ENCODE measurements at places on chromosomes 5 and 9.
A peak's percentile ranks its signal among the peaks of the same experiment; 100 is the strongest.

DNA sequence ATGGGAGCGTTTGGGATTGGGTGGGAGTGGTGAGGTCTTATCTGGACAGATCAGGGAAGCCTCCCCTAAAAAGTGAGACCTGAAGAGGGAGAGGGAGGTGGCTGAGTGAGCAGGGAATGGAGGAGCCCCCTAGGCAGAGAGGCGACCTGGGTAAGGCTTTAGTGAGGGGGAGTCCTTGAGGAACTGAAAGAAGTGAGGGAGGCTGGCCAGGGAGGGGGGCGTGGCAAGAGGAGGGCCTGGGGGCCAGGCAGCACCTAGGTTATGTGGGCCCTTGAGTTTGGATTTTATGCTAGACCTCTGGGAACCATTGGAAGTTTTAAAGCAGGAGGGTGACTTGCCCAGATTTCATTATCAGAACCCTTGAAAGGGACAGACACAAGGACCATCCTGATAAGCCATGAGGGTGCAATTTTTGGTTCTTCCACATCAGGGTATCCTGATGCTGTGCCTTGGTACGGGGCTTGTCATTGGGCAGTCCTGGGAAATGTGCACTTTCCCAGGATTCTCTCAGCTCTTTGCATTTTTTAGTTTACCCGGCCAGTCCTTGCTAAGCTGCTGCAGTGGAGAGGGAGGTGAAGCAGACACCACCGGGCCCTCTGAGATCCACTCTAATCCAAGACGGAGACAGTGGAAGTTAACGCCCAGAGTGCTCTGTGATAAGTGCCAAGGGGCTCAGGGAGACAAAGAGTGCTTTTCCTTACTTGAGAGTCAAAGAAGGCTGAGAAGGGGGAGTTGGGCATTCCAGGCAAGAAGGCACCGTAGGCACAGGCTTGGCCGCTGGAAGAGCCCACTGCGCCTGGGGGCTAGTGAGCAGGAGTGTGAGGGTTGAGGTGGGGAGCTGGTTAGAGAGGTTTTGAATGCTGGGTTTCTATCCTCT lies 16.1 kb downstream of the GSN start:
- DNase-seq, result peak; percentile 56

- DNase-seq, result peak; percentile 7
Observed at GRCh38 chr5:141245250-141245717, at the start of gene PCDHB15. PCDHB15 (plus strand) TSS chr5:141245395; CDS start chr5:141245579, 184 bp downstream.

- no peak for DNase-seq
Observed at GRCh38 chr5:54915466-54916027, 69.8 kb downstream of the ESM1 start.

DNA sequence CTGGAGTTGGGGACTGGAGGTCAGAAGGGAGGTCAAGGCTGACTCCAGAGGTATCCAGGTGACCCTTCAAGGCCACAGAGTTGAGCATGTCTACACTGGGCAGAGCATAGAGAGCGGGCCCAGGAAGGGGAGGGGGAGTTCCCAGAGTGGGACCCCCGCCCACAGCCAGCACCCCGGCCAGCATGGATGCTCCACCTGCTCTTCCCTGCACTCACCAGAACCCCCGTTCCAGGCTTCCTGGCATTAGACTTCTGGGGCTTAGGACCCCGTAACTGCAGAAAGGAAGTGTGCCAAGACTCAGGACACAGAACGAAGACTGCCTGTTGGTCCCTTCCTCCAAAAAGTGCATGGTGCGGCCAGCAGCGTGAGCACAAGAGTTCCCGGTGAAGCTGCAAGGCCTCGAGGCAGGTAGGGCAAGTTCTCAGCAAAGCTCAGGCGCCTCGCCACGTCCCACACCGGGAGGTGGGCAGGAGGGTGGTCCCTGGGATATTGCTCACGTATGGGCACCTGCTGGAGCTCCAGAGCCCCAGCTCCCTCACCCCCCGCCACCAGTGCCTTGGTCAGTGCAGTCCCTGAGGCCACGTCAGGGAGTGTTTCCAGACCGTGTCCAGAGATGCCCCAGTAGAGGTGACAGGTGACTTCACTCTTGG lies 13.8 kb downstream of the ABO start:
- no peak for DNase-seq

- no peak for DNase-seq
Observed at GRCh38 chr5:89315286-89316100, 432.5 kb upstream of the MEF2C start.

DNA sequence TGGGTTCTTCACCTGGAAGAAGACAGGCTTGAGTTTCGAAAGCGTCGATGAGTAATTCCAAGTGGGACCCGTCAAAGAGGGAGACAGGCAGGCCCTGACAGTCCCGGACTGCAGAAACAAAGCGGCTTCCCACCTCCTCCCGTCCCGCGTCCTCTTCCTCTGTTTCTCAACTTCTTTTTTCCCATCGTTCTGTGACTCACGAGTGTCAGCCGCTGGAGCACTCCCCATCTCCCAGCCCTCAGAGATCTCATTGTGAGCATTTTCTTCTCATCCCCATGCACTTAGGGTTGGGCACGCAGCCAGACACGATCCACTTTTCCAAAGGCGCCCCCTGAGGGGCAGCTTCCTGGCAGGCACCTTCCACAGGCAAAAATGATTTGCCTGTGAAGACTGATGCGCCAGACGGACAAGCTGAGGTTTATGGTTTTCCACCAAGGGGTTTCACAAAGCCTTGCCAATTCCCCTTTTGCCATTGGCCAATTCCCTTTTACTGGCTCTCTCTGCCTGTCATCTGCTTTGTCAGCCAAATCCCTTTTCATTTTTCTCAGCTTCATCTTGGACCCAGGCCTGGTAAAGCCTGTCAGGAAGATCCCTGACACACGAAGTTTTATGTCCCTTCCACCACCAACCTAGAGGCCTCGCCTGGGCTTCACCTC lies 86.5 kb upstream of the ANKRD55 start:
- no peak for DNase-seq

GRCh38 chr5:10724781-10725507 lies 36.1 kb downstream of the DAP start:
- DNase-seq, result no peak

GRCh38 chr9:135857843-135858242 lies 49.5 kb downstream of the CAMSAP1 start:
- no peak for DNase-seq

GRCh38 chr9:19028835-19029451 lies 4.1 kb downstream of the SAXO1 start:
- DNase-seq, result peak; percentile 83

- DNase-seq, result peak; percentile 31
Observed at GRCh38 chr5:54608423-54609085, 91.0 kb downstream of the SNX18 start.

GRCh38 chr9:76530458-76531110 lies 71.6 kb downstream of the GCNT1 start:
- peak; percentile 42 for DNase-seq

DNA sequence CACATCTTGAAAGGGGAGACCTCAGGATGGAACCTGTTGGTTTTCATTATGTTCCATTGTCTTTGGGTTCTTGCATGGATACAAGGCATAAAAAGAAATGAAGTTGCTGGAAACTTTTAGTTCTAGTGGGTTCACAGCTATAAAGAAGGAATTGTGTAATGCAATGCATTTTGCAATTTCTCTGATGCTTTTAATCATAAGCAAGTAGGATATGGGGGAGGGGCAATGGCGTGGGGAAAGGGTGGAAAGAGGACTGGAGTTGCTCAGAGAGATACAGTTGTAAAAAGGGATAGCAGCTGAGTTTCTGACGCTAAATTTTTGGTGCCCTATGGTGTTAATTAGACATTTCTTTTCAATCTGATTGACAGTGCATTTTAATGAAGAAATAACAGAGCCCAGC lies 88.6 kb upstream of the FANCC start:
- DNase-seq, result peak; percentile 22

DNA sequence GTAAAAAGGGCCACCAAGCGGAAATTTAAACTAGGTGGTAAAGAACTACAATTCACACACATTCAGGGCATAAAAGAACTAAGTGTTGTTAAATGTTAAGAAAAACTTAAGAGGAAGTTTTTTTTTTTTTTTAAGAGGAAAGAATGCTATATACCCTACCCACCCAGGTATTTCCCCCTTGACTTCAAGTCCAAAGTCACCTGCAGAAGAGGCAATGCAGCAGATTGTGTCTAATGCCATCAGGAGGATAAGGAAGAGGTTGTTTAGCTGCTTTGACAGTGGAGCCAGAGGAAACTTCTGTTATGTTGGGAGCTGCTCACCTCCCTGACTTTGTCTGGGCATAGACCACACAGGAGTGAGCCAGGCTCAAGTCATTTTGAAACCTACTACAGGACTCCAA lies 69.2 kb downstream of the MPDZ start:
- no peak for DNase-seq

DNA sequence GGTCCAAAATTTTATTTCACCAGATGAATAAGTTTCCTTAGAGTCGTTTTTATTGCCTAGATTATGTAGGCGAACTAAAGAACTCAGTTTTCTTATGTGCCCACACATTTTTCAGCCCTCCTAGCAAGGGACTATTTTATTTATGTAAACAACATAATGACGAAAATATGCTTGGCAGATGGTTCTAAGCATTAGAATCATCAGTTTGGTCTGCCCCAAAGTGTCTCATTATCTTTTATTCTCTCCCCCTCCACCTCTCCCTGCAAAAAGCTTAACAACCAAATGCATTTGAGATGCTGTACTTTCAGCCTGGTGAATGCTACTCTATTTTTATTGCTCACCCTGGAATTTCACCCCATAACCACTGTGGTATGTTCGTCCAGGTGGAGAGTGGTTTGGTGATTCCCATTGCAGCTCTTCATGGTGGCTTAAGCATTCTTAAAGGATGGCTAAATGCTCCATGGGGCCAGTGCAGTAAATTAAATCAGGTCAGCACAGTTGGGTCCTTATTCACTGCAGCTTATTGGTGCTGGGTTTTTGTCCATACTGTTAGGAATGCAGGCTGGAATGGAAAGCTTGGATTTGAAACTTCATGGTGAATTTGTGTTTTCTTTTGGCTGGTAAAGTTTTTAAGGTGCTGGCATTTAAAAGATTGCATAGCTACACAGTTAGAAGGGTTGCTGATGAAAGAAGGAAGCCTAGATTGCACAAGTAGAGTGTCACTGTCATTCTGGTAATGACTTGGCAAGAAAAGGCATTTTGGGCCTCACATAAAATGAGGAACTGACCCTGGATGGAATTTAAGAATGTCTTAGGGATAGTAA lies 39.2 kb downstream of the TLE4 start:
- DNase-seq, result peak; percentile 82

DNA sequence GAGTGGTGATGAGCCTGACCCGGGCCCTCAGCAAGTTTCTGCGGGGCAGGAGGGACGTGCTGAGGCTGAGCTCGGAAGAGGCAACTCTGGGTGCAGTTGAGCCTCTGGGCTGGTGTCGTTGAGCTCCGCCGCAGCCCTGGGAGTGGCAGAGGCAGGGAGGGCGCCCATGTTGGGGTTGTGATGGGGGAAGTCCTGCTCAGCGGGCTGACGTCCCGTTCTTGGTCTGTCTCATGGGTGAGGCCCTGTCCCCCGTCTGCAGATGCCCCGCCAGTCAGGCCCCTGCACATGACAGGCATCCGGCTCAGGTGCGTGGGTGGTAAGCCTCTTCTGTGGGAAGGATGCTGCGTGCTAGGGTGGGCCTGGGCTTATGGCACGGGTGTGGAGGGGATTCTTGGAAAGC lies 64.3 kb downstream of the RXRA start:
- no peak for DNase-seq

DNA sequence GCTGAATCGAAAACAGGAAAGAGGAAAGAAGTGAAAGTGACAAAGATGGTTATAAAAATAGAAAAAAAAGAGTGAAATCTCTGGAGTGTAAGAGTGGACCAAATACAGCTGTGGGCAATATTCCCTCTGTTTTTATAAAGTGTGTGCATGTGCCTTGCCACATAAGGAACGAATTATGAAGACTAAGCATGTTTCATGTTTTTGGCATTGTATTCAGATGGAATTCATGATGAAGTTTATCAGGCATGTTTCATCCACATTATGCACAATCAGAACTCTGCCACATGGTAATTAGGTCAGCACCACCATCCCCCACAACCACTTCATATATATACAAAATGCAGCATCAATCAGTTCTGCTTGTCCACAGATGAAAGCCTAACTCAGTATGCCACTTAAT lies 348.0 kb downstream of the ZNF608 start:
- DNase-seq, result no peak

DNA sequence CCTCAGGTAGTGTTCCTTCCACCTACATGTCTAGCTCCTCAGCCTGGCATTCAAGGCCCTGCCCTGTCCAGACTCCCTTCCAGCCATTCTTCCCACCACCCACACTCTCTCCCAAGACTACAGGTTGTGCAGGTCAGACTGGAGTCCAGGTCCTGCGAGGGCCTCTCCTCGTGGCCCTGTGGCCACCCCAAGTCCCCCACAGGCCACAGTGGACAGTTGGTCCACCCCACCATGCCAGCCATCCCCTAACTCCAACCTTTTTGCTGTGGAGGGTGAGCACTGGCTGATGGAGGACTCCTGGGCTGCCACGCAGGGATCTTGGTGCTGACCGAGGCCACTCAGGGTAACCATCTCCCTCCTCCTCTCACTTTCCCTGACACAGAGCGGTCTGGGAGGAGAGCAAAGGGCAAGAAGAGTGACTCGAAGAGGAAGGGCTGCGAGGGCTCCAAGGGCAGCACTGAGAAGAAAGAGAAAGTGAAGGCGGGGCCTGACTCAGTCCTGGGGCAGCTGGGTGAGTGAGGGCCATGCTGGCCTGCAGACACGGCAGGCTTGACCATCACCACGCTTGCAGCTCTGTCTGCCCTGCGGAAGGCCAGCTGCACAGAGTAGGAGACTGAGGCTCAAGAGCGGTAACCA lies 51.0 kb downstream of the JADE2 start:
- no peak for DNase-seq

DNA sequence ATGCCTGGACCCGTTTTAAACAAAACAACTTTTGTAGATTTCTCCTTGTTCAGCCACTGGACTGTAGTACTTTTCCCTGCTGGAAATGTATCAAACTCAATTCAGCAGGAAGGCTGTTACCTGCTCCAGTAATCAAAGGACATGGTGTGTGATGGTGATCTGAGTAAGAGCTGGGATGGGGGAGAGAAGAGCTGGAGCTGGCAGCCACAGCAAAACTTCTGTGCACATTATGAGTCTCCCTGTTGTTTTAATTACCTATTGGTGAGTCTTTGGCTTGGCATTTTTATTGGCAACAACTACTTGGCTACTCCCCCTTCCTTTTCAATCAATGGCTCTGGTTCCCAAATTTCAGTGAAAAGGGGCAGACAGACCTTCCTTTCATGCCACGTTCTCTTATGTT lies 9.7 kb downstream of the NREP start:
- DNase-seq, result no peak

- no peak for DNase-seq
Observed at GRCh38 chr5:82129723-82130285, 148.3 kb downstream of the RPS23 start.

- DNase-seq, result no peak
Observed at GRCh38 chr5:66881480-66882161, 285.4 kb downstream of the MAST4 start.

Measured in hematopoietic multipotent progenitor cell treated with erythropoietin and hydrocortisone succinate and interleukin-3 and kit ligand, for 6 days (in vitro differentiated cells).